Amygdala (tissue), 56 donors: ENCODE measurements at places on chromosomes 4 and X.

DNA sequence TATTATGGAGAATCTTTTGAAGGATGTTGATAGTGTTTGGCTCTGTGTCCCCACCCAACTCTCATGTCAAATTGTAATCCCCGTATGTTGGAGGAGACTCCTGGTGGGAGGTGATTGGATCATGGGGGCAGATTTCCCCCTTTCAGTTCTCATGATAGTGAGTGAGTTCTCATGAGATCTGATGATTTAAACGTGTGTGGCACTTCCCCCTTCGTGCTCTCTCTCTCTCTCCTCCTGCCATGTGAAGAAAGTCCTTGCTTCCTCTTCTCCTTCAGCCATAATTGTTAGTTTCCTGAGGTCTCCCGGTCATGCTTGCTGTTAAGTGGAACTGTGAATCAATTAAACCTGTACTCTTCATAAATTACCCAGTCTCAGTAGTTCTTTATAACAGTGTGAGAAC lies 166.1 kb upstream of the NUDT6 start:
- no peak for DNase-seq

GRCh38 chr4:7593646-7594412 lies 159.1 kb upstream of the PSAPL1 start:
- DNase-seq, result no peak

GRCh38 chr4:136651932-136652331 lies 880.4 kb downstream of the PCDH18 start:
- DNase-seq, result no peak

DNA sequence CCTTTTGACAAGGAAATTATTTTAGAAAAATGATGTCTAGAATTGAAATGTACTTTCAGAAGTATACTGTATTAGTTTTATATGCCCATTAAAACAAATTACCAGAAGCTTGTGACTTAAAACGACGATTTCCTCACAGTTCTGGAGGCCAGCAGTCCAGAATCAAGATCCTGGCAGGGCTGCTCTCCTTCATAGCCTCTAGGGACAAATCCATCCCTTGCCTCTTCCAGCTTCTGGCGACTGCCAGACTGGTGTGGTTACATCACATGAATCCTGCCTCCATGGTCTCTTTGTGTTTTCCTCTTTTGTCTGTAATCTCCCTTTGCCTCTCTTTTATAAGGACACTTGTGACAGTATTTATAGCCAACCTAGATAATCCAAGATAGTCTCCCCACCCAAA lies 97.1 kb downstream of the IQCM start:
- no peak for DNase-seq

DNA sequence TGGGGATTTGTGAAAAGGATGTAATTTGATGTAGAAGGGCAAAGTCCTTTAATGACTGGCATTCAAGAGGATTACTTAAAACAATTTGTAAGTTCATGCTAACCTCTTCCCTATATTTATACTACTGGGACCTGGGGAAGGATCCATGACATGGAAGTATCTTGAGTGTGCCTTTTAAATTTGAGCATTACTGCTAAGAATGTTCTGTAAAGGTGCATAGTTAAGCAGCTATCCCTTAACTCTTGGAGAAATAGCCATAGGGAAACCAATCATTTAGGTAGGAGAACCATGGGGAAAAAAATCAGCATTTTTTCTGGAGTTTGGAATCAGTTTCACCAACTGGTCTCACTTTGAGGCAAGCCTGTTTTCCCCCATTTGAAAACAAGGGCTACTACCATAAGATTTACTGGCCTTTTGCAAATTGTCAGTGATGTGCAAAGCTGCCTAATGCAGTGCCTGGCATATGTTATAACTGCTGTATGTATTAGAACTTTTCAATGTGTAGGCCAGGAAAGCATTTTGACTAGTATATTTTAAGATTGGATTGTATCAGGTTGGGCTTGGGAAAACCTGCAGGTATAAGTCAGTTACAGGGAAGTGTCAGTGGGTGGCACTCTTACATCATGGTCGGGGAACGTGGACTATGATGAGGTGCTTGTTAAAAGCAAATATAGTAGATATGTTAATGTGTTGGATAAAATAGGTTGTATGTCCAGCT lies 72.1 kb downstream of the PRSS12 start:
- DNase-seq, result no peak

DNA sequence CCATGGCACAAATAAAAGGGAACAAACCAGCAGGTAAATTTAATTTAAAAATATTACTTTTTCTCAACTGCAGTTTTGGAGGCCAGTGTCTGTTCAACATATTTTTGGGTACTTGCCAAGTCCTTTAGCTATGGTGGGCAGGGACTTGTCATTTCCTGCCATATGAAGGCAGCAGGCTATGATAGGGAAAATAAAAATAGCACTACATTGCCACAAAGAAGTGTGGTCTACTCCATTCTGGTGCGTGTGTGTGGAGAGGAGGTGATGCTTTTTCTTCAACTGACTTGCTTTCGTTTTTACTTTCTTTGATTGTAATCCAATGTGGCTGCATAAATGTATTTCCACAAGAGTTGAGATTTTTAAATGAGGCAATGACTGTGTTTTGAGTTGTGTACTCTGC lies 17.2 kb downstream of the GPR174 start:
- DNase-seq, result no peak

DNA sequence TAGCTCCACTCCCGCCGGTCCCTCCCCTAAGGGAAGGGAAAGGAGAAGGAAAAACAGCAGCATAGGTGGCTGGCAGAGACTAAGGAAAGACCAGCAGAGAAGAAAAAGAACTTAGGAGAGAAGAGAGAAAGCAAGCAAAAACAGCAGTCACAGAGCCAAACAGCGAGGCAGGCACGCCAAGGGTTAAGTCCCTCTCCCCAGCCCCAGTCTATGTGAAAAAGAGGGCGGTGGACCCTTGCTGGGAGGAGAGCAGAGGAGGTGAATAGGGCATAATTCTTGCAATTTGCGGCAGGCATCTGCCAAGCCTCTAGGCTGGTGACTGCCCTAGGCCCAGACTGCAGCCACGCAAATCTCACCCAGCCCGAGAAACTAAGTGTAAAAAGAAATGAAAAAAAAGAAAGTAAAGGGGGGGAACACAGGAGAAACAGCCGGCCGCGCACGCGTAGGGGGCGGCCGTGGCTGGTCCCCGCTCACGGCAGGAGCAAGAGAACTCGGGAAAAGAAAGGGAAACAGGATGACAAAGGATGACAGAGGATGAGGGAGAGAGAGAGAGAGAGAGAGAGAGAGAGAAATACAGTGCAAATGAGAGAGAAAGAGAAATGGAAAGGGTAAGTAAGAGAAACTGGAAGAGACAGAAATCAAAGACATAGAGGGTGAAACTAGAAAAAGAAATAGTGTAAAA lies 48.6 kb downstream of the MAGEA9 start:
- DNase-seq, result no peak

DNA sequence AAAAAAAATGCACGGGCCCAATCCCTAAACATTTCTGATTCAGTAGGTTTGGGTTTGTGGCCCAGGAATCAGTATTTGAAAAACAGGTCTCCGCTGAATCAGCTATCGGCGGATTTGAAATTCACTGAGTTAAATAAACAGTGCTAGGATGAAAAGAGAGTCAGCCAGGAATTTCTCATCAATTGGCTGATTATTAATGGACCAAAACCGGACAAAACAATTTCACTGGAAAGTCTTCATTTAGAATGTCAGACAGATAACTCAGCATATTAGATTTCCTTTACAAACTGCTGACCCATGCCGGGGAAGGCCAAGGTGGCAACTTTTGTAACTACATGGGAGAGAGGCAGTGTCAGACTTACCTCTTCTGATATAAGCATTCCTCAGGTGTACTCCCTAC lies 99.4 kb upstream of the LSM6 start:
- no peak for DNase-seq

DNA sequence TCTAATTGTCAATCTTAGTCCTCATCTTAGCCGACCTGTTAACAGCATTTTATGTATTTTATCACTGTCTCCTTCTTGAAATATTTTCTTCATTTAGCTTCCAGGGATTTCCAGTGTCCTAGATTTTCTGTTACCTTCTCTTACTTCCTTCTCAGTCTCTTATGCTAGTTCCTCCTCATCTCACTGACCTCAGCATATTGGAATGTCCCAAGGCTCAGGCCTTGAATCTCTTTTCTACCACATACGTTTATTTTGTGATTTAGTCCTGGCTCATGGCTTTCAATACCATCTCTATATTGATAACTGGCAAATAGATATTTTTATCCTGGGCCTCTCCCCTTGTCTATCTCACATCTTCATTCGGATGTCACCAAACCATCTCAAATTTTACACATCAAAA lies 61.1 kb downstream of the IQCM start:
- DNase-seq, result no peak

GRCh38 chrX:70979136-70979762 lies 48.4 kb upstream of the SLC7A3 start:
- DNase-seq, result no peak

GRCh38 chrX:13506574-13506973 lies 62.8 kb upstream of the EGFL6 start:
- DNase-seq, result no peak

DNA sequence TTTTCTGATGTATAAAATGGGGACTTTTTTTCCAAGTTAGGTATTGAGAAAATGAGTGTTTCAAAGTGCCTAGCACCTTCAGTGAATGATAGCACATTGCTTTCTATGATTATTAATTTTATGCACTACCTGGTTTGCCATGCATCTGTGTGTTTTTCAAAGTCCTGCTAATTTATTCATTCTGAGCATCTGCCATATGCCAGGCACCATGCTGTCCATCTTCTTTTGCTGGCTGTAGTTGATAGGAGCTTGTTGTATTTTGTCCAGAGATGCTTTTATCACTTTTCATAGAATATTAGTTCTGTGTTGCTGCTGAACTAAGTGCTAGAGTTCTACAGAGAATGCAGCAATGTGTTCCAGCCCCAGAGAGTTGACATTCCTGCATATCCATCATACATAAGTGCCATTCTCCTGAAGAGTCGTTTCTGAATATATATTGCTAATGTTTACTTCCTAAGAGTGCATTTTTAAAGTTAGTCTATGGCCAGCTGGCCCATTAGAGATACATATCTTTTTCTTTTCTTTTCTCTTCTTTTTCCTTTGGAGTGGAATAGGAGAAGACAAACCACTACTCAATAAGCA lies 49.0 kb upstream of the CLNK start:
- no peak for DNase-seq

DNA sequence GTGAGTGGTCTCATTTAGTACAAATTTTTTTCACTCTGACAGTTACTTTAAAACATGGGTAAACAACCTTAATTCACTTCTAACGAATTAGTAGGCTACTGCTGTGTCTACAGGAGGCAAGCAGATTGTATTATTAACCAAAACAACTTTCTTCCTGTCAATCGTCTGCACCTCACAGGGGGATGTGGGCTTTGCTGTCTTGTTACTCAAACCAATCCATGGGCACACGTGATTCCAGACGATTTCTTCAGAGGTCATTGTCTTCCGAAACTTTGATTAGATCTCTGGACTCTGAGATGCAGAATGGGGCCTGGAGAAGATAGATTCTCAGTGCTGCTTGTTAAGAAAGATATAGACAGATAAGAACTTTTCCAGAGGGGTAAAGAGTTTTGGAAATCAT lies 327.8 kb downstream of the DHX15 start:
- no peak for DNase-seq

- no peak for DNase-seq
These were observed 86.0 kb downstream of the FUNDC1 start for GRCh38 chrX:44456685-44457084.

DNA sequence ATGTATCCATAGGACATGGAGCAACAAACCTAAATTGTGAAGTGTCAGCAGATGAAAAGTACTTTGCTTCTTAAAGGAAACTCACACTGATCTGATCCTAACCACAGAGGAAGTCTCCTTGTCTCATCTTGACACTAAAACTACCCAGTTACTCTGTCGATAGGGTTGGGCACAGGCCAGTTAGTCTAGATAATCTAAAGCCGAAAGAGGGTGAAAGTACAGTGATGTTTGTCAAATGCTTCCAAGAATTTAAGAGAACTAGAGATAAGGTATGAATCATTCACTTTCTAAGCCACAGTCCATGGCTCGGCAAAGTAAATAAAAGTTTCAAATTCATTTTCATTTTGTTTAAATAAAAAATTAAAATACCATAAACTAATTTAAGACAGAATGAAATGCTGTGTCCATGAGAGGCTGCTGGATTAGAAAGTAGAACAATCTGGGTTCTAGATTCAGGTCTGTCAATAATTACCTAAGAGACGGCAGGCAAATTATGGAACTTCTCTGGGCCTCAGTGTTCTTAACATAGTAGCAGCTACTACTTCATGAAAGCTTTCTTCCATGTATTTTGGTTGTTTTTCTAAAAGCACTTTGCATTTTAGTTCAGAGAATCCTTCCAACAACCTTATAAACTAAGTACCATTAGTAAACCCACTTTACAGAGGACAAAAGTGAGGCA lies 176.7 kb downstream of the LDB2 start:
- no peak for DNase-seq

GRCh38 chr4:25927361-25928195 lies 13.6 kb downstream of the SMIM20 start:
- DNase-seq, result no peak

GRCh38 chr4:179028321-179028720 lies 1586.1 kb upstream of the AGA start:
- no peak for DNase-seq

DNA sequence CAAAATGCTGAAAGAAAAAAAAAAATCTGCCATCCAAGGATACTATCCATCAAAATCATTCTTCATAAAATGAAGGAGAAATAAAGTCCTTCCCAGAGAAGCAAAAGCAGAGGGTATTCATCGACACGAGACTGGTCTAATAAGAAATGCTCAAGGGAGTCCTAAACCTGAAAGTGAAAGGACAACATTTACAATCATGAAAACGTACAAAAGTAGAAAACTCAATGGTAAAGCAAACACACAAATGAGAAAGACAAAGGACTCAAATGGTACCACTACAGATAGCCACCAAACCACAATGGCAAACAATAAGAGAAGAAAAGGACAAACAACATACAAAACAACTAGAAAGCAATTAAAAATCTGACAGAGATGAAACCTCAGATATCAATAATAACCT lies 41.0 kb downstream of the CD99L2 start:
- DNase-seq, result no peak

DNA sequence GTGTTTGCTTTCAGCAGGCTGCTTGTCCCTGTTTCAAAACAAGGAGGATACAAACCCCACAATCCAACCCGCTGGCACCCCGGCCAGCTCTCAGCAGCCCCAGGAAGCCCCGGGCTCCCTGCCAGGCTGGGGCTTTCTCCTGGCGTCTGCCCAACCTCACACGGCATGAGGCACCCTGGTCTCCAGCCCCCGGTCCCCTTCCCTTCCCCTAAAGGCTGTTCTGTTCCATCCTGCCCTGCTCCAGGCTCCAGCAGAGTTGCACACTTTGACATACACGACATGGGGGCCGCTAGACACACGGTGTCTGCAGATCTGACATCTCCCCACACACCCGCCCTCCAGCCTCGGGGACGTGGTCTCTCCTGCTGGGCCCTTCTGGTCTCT lies 107.7 kb upstream of the ADRA2C start:
- no peak for DNase-seq

- no peak for DNase-seq
These were observed 8.2 kb upstream of the PWWP3B start for GRCh38 chrX:106159861-106160282.
